ENCODE measurements at places on chromosomes 2 and 18.

DNA sequence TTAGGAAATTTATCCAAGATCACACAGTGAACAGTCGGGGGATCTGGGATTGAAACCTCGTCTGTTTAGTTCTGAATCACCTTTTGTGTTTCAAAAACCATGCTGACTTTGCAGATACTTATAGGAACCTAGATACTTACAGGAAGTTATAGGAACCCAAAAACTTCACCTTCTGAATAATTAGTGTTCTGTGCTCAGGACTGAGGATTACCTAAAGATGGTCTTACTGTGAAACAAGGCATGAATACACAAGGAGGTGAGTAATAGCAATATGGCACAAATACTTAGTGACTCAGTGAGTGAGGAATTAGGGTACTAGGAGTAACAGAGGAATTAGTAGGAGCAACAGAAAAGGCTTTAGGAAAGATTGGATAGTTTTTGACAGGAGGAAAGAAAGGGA is 145.5 kb downstream of the LRATD1 start:
- H3K36me3 ChIP-seq: no peaks in the 10 kb centered on the region
- no peaks in the 10 kb centered on the region for H3K4me1 ChIP-seq
- H3K27me3 ChIP-seq: no peaks in the 10 kb centered on the region
- no peak overlapping the region for H3K4me3 ChIP-seq
- no peak overlapping the region for H3K27ac ChIP-seq

DNA sequence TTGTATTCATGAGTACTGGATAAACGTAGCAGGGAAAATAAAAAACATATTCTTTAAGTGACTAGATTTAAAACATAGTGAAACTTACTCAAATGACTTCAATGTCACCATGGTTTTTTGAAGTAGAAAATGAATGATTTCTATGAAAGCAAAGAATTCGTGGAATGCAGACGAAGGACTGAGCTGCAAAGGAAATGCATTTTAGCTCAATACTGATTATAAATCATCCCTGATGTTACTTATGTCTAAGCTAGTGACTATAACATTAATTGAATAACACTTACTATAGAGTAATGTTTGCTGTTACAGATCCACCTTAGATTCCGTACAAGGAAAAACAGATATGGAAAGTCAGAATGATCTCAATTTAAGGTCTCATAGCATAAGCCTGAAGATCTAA is 1257.7 kb upstream of the CDH2 start:
- no peaks in the 10 kb centered on the region for H3K36me3 ChIP-seq
- no peak for DNase-seq

DNA sequence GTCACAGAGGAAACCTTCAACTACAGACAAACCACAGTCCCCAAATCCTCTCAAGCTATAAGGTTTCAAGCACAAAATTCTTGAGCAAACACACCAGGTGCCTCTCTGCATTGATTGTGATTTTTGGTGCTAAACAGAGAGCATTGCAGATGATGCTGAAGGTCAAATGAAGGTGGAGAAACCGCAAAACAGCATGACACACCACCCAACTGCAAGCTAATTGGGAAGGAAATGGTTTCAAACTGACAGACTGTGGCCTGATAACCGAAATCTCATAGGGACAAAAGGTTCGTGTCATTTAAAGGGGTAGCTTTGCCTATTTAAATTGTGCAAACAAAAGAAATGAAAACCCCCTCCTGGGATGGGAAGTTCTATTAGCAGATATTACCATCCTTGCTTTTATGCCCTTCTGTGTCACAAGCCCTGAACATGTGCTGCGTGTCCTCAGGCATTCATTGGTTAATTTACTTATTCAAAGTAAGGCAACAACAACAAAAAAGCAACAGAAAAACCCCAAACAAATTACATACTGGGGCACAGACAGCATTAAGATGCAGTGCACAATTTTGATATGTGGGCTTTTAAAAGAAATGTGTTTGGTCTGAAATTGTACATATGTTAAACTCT is 154.9 kb downstream of the AQP4 start:
- H3K4me1 ChIP-seq: no peaks in the 10 kb centered on the region
- no peak for DNase-seq
- no peaks in the 10 kb centered on the region for H3K27me3 ChIP-seq
- H3K27ac ChIP-seq: no peak overlapping the region
- no peak overlapping the region for H3K4me3 ChIP-seq

DNA sequence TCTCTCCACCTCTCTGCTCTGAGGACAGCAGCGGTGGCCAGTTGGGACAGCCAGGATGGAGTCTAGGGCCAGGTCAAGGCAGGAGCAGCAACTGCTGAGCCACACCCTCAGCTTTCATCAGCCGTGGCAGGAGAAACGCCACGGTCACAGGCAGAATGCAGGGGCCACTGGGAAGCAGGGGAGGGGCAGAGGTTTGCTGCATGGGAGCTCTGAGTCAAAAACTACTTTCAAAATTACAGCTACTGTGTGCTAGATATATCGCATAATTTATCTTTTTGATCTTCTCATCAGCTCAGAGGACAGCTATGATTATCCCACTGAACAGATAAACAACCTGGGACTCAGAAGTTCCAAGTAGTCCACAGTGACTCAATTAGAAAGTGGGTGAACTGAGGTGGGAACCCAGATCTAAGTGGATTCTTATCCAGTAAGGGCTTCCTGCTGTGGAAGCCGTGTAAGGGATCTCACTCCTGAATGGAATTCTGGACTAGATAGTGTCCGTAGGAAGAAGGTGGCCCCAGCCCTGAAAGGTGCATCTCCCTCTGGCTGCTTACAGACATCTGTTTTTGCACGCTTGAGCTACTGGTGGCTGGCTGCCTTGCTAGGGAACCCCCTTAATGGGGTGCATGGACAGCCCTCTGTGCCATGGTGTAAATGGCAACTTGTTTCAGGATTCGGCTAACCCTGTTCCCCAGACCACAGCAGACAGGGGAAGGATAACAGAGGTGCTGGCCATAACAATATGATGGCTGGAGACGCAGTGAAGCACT is 194.6 kb upstream of the SMAD2 start:
- no peak overlapping the region for H3K27ac ChIP-seq
- no peak overlapping the region for H3K4me3 ChIP-seq
- H3K4me1 ChIP-seq: no peaks in the 10 kb centered on the region
- no peaks in the 10 kb centered on the region for H3K27me3 ChIP-seq
- DNase-seq: no peak

- DNase-seq: no peak
- H3K4me3 ChIP-seq: no peak overlapping the region
- no peaks in the 10 kb centered on the region for H3K36me3 ChIP-seq
These were observed 52.7 kb upstream of the BOD1L2 start for GRCh38 chr18:57094175-57094574.

DNA sequence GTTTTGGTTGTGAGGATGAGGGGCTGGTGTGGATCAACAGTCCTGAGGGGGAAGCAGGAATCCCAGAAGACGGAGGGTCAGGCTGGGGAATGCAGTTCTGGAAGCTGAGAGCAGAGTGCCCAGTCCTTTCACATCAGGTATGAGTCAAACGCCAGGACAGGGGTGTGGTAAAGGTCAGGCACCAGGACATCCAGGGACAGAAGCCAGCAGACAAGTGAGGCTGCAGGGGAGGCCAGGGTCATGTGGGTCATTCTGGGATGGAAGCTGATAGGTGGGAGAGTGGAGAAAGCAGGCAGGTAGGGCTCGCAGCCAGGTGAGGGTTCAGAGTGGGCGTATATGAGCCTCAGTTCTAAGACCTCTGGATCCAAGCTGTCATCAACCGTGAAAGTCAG is 12.8 kb upstream of the GNLY start:
- no peaks in the 10 kb centered on the region for H3K27me3 ChIP-seq
- no peak overlapping the region for H3K4me3 ChIP-seq
- no peaks in the 10 kb centered on the region for H3K36me3 ChIP-seq
- H3K4me1 ChIP-seq: peaks cover 4% of the 10 kb centered on the region
- H3K27ac ChIP-seq: peak overlapping the region; percentile 12

Data from tibial nerve (tissue), 4 donors.